ENCODE measurements at places on chromosomes 1 and 21.

DNA sequence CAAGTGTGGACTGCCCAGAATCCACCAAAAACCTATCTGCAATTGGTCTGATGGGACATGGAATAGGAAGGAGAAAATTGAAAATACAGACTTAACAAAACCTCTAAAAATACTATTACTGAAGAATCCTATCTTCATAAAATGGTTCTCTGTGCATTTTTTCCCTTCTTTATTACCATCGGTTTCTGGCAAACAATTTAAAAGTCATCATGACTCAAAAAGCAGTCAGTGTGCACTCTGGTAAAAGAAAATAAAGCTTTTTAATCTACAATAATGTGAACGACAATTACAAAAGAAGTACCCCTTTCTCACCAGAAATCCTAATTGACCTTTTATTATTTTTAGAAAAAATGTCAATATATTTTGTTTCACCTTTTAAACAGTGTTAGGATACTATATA is 186.3 kb downstream of the TPR start:
- DNase-seq: no peak

DNA sequence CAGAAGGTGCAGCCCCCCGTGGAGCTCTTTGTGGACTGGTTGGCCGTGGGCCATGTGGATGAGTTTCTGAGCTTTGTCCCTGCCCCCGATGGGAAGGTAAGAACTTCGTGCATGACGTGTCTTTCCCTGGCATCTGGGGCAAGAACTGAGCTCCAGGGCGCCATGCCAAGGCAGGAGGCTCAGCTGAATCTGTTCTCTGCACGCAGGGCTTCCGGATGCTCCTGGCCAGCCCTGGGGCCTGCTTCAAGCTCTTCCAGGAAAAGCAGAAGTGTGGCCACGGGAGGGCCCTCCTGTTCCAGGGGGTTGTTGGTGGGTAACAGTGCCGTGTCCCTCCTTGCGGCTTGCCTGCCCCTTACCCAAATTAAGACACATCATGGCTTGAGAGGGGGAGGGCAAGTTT is 27.7 kb downstream of the PADI3 start:
- peak; percentile 71 for DNase-seq

DNA sequence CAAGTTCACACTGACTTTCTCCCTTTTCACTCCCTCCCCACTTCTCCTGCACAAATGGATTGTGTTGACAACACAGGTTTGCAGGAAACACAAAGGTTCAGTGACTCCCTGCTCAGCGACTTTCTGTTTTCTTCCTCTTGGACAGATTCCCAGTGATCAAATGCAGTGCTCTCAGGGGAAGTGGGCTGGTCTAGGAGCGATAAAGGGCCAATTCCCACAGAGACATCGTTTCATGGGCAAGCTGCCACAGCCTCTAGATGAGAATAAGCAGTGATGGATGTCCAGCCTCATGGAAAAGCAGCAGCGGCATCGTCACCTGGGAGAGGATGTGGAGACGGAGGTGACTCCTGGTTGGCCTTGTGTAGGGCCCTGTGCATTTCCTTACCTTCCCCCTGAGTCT is 30.6 kb downstream of the FYB2 start:
- DNase-seq: no peak

GRCh38 chr1:13950637-13951036 is 250.6 kb downstream of the PRDM2 start:
- DNase-seq: no peak

DNA sequence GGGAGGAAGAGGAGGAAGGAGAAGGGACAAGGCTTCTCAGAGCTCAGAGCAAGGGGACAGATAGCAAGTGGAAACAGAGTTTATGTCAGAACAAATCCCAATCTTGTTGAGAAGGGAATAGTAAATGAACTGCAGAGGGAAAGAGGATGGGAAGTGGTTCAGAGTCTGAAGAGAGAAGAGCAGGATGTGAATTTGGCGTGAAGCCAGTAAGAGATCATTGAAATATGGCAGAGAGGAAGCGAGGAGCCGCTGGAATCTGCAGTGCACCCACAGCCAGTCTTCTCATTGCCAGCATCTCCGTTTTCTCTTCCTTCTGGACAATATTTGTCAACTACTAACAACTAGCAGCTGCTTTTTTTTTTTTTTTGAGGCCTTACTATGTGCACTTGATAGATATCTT is 19.1 kb downstream of the OLFML3 start:
- DNase-seq: no peak

GRCh38 chr1:223147873-223148272 is 4.8 kb upstream of the TLR5 start:
- DNase-seq: no peak

GRCh38 chr1:25246600-25247023 is 642 bp downstream of the RSRP1 start:
- no peak for DNase-seq

DNA sequence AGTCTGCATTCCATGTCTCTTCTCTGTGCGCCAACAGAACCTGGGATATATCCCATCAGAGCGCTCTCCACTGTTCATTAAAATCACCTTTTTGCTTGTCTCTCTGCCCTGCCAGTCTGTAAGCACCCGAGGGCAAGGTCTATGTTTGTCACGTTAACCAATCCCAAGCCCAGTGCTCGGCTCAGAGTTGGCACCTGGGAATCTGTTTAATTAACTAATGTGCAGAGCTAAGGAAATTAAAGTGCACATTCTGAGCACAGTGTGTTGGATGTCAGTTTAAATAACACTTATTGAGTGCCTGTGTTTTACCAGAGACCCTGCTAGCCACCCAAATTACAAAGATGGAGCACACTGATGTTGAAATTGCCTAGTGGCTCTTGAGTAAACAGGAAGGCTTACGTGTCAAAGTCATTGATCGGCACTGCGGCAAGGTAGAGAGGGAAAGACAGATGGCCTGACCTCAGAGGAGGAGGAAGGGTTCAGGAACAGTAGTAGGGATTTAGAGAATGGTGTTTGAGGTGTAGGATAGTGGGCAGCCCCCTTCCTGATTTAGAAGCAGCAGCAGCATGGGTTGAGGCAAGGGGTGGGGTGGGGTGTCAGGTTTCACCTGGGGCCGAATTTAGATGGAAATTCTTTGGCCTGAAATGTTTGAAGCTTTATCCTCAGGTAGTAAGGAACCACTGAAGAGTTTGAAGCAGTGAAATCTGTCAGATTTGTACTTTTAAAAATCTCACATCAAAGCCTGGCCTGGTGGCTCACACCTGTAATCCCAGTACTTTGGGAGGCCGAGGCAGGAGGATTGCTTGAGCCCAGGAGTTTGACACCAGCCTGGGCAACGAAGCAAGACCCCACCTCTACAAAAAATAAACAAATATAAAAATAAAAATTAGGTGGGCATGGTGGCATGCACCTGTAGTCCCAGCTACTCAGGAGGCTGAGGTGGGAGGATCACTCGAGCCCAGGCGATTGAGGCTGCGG is 7.7 kb downstream of the ARMH1 start:
- no peak for DNase-seq

DNA sequence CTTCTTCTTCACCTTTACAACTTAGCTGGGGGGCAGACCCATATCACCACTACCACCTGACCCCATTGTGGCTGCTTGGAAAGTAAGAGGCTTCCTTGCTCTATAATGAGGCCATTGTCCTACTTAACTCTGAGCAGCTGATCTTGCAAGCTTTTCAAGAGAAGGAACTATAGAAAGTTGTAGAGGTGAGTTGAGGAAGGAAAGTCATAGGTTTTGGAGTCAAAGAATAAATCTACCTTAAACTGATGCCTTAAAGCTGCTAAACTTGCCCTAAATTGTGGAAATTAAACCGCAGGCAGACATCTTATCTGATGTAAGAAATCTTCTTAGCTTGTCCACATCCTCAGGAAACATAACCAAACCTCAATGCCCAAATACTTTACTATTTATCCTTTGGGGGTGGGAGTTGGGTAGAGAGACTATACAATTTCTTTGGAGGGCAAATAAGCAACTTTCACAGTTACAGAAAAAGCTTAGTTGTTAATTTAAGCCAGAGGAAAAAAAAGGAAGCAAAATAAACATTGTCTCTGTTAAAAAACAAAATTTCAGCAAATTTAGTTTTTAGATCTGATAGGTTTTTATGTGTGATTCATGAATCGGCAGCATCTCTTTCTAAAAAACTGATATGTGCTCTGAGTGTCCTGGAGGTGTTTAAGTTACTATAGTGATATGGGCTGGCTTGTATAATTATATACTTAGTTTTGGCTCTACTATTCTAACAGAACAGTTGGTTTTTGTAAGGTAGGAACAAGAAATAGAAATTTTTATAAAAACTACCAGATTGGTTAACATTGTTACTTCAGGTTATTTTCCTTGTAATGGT is 4.7 kb downstream of the IL23R start:
- no peak for DNase-seq

DNA sequence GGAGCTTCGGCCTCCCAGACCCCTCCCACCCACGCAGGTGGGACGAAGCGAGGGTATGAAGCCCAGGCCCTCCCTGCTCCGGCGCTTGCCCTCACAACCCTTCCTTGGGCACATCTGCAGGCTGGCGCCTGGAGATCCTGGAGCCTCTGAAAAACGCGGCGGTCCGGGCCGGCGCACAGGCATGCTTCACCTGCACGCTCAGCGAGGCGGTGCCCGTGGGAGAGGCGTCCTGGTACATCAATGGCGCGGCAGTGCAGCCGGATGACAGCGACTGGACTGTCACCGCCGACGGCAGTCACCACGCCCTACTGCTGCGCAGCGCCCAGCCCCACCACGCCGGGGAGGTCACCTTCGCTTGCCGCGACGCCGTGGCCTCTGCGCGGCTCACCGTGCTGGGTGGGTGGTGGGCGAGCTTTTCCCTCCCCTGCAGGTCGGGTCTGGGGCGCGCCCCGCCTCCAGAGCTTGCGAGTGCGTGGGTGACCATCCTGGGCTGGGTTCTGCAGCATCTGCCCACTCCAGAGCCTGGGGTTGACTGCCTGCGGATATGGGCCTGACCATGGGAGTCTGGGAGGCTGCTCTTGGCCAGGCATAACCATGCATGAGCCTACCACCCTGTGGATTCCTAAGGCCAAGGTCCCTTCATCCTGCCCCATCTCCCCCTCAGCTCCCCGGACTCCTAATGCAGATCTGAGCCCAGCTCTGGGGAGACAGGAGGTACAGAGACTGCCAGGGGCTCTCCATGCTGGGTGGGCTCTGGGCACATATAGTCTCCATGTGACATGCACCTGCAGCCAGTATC is 89.8 kb downstream of the TRIM11 start:
- DNase-seq: no peak

DNA sequence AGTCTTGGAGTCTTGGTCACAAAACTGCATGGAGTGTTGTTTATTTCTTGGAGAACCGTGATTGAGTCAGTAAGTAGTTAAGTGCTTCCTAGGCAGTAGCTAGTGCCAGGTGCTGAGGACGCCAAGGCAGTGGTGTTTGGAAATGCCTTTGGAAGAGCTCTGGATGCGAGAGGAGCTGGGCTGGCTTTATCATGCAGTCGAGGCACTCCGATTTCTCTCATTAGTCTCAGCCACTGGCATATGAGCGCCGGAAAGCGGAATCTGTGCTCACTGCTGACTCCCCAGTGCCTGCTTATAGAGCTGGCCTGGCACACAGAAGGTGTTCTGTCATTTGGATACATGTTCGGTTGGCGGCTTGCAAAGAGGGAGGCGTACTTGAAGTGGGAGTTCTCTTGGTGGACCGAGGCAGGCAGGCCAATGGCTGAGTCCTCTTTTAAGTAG is 3.6 kb downstream of the TENT5C start:
- no peak for DNase-seq

DNA sequence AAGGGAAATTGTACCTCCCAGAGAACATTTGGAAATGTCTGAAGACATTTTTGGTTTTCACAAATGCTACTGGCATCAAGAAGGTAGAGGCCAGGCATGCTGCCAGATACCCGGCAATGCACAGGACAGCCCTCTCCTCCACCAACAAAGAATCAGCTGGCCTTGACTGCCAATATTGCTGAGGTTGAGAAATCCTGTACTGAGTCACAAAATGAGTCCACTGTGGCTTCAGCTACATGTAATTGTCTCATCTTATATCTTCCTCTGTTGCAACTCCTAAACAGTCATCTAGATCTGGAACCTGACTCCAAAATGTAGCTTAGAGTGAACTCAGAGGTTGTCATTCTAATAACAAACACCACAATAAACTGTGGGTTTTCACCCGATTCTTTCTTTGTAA is 327.5 kb upstream of the POGK start:
- DNase-seq: no peak

DNA sequence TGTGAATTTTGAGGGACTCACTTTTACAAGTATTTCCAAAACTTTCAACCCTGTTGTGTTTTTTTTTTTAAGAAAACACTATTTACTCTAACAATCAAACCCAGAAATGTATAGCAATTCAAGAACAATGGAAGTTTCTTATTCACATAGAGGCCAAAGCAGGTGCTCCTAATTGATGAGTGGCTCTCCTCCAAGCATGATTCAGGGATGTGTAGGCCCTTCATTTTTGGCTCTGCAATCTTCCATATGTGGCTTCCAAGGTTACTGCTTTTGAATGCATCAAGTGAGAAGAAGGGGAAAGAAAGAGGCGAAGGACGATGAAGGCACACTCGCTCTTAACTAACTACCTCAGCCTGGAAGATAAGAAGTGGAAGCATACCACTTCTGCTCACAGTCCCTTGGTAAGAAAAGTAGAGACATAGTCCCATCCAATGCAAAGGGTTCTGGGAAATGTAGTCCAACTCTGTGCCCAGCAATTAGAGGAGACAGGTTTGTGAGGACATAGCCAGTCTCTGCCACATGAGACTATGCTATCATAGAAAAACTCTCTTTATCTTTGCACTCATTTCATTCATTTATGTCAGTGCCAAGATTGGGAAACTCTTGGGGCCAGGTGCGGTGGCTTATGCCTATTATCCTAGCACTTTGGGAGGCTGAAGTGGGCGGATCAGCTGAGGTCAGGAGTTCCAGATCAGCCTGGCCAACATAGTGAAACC is 46.0 kb downstream of the OPTC start:
- DNase-seq: no peak

DNA sequence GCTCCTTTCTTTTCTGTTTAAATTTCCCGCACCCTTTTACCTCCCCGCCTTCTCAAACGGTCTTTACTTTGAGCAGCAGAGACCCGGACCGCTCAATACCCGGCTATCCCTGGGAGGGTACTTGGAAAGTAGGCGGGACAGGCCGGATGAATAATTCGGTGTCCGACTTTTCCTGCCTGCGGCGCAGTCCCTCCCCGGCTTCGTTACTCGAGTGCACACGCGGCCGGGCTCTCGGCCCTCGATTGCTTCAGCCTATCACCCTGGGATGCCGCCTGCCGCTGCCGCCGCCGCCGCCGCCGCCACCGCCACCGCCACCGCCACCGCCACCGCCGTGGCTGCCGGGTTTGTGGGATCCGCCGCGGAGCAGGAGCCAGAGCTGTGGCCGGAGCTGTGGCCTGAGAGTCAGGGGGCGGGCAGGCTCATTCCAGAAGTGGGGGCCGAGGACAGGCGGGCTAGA is 382 bp upstream of the RASAL2 start:
- DNase-seq: peak; percentile 97

GRCh38 chr1:204435872-204436271 is 24.3 kb upstream of the PPP1R15B start:
- DNase-seq: peak; percentile 30

DNA sequence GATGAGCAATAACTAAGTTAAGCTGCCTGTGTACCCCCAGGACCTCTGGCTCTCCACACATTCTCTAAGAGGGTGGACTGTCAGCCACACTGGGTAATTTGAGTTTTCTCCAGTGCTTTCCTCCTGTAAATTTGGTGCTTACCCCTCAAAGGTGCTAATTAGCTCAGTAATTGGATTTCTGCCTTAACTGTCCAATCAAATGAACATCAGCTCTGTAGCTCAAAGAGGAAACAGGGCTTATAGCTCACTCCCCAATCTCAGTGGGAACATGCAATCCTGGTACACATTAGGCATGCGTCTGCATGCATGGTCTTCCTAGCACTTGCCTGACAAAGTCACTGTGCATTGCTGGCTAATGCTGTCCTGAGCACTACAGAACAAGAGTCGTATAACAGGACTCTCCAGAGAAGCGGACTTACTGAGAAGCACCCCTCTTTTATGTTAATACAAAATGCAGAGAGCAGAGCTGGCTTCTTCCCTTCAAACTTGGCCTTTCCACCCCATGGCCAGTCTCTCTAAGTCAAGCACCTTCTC is 110.1 kb downstream of the NTPCR start:
- no peak for DNase-seq

Measured in AG20443 (cell line).